ENCODE measurements at places on chromosomes 7 and 10. TPM values are rescaled to one million over a fixed set of nuclear protein-coding genes. Genes with fewer than 3 reads are reported as not detected.
A peak's percentile ranks its signal among the peaks of the same experiment; 100 is the strongest.

DNA sequence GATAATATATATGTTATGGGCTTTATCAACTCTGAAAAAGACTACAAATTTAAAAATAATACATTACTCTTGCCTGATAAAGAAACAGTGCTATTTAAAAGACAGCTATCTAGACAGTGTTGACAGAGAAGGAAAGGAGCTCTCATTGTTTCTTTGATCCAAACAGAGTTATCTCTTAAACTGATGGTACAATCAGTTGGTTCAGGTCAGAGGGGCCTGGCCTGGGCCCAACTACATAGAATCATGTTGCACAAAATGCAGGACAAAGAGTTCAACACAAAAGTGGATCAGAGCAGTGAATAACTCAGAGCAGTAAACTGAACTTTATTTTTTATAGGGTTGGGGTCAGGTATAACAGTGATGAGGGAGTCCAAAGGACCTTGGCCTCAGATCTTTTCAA lies 33.8 kb upstream of the SEMA3D start:
- H3K27ac ChIP-seq, result no peak overlapping the region
- no peaks in the 10 kb centered on the region for H3K36me3 ChIP-seq
- H3K27me3 ChIP-seq, result no peaks in the 10 kb centered on the region
- DNase-seq, result no peak
- H3K4me1 ChIP-seq, result no peaks in the 10 kb centered on the region

Gene ANXA8L1
- not detected for total RNA-seq

DNA sequence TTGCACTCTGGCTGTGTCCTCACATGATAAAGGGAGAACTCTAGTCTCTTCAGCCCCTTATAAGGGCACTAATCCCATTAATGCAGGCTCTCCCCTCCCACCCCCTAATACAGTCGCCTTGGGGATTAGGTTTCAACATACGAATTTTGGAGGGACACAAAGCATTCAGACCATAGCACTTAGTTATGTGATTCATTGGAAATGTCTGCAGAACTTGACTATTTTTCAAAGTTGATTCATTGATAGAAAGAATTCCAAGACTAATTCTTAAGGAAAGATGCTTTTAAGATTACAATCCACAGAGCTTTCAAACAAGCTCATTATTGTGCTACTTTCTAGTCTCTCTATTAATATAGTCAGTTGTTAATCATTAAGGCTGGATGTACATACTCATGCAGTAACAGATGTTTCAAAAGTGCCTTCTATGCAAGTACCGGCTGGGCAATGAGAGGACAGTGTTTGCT lies 85.3 kb upstream of the RPA3 start:
- H3K27ac ChIP-seq, result peak overlapping the region; percentile 7
- H3K4me1 ChIP-seq, result 0 out of 2 replicates have a peak, but pooled peaks cover 3% of the 10 kb centered on the region
- no peak for DNase-seq

GRCh38 chr7:122316467-122317388 lies 12.2 kb upstream of the FEZF1 start:
- no peak overlapping the region for H3K27ac ChIP-seq
- H3K4me1 ChIP-seq, result peaks cover 39% of the 10 kb centered on the region
- H3K27me3 ChIP-seq, result peaks cover 84% of the 10 kb centered on the region

Gene PALD1
- total RNA-seq, result 48.7 TPM

- H3K27ac ChIP-seq, result no peak overlapping the region
- H3K4me3 ChIP-seq, result no peak overlapping the region
- no peaks in the 10 kb centered on the region for H3K27me3 ChIP-seq
- H3K4me1 ChIP-seq, result no peaks in the 10 kb centered on the region
- H3K36me3 ChIP-seq, result peaks cover 3% of the 10 kb centered on the region
- DNase-seq, result no peak
These were observed 89.8 kb downstream of the KIAA1549 start for GRCh38 chr7:138891446-138891810.

GRCh38 chr10:110775406-110775805 lies 96.3 kb upstream of the PDCD4 start:
- H3K4me1 ChIP-seq, result no peaks in the 10 kb centered on the region
- H3K27ac ChIP-seq, result no peak overlapping the region
- H3K36me3 ChIP-seq, result no peaks in the 10 kb centered on the region
- H3K27me3 ChIP-seq, result no peaks in the 10 kb centered on the region
- H3K4me3 ChIP-seq, result no peak overlapping the region

Gene SLC18A2
- total RNA-seq, result 8.7 TPM

Gene NPFFR1
- total RNA-seq, result 0.08 TPM

DNA sequence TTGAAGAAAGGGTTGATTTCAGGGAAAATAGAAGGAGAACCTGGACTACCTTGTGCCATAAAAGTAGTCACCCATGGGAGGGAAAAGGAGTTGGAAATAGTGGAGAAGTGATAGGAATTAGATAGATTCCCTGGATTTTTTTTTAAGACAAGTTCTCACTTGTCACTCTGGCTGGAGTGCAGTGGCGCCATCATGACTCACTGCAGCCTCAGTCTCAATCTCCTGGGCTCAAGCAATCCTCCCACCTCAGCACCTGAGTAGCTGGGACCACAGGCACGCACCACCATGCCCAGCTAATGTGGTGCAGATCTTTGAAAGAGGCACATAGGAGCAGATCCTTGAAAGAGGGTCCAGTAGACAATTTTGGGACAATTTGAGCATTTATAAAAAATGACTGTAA lies 9.5 kb upstream of the BLNK start:
- H3K4me3 ChIP-seq, result no peak overlapping the region
- no peak for DNase-seq
- H3K27ac ChIP-seq, result no peak overlapping the region
- H3K36me3 ChIP-seq, result no peaks in the 10 kb centered on the region
- H3K27me3 ChIP-seq, result no peaks in the 10 kb centered on the region

DNA sequence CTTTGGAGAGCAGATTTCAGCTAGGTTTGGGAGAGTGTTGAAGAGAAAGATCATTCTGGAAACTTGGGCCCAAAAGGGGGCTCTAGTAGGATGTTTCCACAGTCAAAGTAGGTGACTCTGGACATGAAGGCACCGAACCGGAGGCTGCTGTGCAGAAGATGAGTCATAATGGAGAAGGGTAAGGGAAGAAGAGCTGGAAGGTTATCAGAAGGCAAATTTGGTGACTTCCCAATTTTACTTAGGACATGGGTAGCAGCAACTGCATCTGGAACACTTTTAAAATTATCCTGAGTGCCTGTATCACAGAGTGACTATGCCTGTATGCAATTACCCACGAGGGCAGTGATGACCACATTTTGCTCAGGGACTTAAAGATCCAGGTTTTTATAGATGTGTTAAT lies 38.8 kb downstream of the PIK3AP1 start:
- no peaks in the 10 kb centered on the region for H3K4me1 ChIP-seq
- no peaks in the 10 kb centered on the region for H3K27me3 ChIP-seq
- no peak for DNase-seq

DNA sequence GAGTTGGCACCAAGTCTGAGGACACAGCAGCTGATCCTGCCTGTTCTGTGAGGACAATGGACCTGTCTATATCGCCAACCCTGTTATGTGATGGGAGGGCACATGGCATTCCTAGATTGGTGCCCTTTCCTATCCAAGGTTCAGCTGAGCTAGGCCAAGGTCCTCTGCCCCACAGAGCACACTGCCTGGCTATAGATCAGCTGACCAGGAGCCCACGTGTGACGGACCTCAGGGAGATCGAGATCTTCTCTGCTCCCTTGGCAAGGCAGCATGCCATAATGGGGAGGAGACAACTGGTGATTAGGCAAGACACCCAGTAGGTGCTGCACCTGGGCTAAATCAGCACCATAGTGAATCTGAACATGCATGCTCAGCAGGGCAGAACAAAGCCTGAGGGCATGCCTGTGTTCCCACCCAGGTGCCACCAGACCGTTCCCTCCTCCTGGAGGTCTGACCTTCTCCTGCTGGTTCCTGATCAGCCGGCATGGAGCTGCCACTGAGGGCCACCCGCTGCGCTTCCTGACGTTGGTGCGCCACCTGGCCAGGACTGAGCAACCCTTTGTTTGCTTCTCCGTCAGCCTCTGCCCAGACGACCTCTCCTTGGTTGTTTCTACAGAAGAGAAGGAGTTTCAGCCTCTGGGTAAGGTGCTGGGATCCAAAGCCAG lies 93.7 kb downstream of the WDFY4 start:
- no peak for DNase-seq
- H3K4me3 ChIP-seq, result no peak overlapping the region
- H3K27ac ChIP-seq, result no peak overlapping the region
- no peaks in the 10 kb centered on the region for H3K4me1 ChIP-seq
- H3K27me3 ChIP-seq, result no peaks in the 10 kb centered on the region

Gene ERVW-1
- not detected for total RNA-seq

GRCh38 chr7:1672851-1673486 lies 2.9 kb downstream of the ELFN1 start:
- H3K27ac ChIP-seq, result no peak overlapping the region
- peaks cover 42% of the 10 kb centered on the region for H3K27me3 ChIP-seq
- no peak overlapping the region for H3K4me3 ChIP-seq
- peaks cover 11% of the 10 kb centered on the region for H3K4me1 ChIP-seq
- DNase-seq, result no peak

Gene HMX3
- total RNA-seq, result 0.35 TPM

DNA sequence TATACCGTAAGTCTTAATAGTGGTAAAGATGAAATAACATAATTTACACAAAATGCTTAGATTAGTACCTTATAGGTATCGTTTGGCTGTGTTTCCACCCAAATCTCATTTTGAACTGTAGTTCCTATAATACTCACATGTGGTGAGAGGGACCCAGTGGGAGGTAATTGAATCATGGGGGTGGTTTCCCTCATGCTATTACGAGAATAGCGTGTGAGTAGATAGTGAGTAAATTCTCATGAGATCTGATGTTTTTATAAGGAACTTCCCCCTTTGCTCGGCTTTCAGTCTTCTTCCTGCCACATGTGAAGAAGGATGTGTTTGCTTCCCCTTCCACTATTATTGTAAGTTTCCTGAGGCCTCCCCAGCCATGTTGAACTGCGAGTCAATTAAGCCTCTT lies 426.3 kb upstream of the POT1 start:
- no peaks in the 10 kb centered on the region for H3K36me3 ChIP-seq
- DNase-seq, result no peak
- H3K4me1 ChIP-seq, result no peaks in the 10 kb centered on the region

DNA sequence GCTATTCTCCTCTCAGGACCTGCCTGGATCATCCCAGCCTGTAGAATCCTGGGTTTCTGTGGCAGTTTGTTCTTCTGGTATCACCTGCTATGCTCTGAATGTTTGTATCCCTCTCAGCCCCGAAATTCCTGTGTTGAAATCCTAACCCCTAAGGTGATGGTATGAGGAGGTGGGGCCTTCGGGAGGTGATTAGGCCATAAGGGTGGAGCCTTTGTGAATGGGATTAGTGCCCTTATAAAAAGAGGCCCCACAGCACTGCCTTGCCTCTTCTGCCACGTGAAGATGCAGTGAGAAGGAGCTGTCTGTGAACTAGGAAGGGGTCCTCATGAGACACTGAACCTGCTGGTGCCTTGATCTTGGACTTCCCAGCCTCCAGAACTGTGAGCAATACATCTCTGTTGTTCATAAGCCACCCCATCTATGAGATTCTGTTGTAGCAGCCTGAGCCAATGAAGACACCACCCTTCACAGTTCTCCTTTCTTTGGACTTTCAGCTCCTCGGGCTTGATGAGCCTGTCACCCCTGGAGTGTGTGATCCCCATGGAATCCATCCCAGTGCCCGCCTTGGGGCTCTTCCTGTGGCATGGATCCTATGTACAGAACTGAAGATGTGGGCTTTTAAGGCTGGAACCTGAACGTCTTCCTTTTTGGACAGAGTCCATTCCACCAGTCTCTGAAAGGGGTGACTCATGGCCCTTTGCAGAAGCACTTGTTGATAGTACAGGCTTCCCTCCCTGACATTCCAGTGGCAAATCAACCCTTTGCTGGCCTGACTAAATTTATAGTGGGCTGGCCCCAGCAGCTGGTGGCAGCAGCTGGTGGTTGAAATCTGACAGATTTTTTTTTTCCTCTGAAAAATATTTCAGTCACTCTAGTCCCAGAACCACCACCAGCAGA lies 138.0 kb downstream of the TACC2 start:
- H3K27me3 ChIP-seq, result no peaks in the 10 kb centered on the region
- no peaks in the 10 kb centered on the region for H3K36me3 ChIP-seq
- H3K4me1 ChIP-seq, result peaks cover 12% of the 10 kb centered on the region
- no peak overlapping the region for H3K27ac ChIP-seq
- H3K4me3 ChIP-seq, result no peak overlapping the region

- H3K36me3 ChIP-seq, result peaks cover 1% of the 10 kb centered on the region
- no peak overlapping the region for H3K27ac ChIP-seq
- H3K27me3 ChIP-seq, result no peaks in the 10 kb centered on the region
- H3K4me3 ChIP-seq, result no peak overlapping the region
These were observed 64.0 kb downstream of the ZNF33B start for GRCh38 chr10:42574336-42574735.

Gene ENO4
- 0.24 TPM for total RNA-seq

Gene SPDYE16
- total RNA-seq, result not detected

GRCh38 chr7:85030893-85031292 lies 156.0 kb downstream of the SEMA3D start:
- no peak overlapping the region for H3K27ac ChIP-seq
- no peaks in the 10 kb centered on the region for H3K4me1 ChIP-seq
- no peaks in the 10 kb centered on the region for H3K36me3 ChIP-seq
- DNase-seq, result peak; percentile 56

- H3K27me3 ChIP-seq, result peaks cover 97% of the 10 kb centered on the region
- H3K36me3 ChIP-seq, result no peaks in the 10 kb centered on the region
- H3K27ac ChIP-seq, result no peak within 1 kb of the TSS
- peaks cover 39% of the 10 kb centered on the region for H3K4me1 ChIP-seq
These were observed at the start of gene EN2 for GRCh38 chr7:155458111-155458877. TSS of gene EN2 (plus strand) at chr7:155458129. CDS start at chr7:155458378, 249 bp downstream.

Gene LRRN3
- 0.23 TPM for total RNA-seq

Gene SUFU
- 6.6 TPM for total RNA-seq

Gene C10orf62
- not detected for total RNA-seq

Gene AOAH
- not detected for total RNA-seq
